AG04450 (cell line): ENCODE measurements at places on chromosomes 2 and 18.

DNA sequence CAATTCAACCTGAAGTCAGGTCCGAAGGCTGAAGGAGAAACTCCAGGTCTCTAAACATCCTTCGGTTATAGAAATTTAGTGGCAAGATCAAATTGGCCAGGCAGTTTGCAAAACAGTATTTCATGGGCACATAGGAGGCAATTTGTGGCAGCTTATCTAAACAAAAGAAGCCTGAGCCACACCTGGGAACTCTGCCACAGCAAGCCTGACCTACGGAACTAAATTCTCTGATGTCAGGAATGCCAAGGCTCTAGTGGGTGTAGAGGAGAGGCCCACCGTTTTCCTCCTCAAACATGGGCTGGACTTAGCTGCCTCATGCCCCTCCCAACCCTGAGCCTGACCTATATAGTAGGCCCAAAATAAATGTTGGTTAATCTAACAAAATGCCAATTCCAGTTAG lies 16.0 kb downstream of the SATB2 start:
- no peak for DNase-seq

- no peak for DNase-seq
Measured at GRCh38 chr2:197425550-197425949, 9.3 kb downstream of the SF3B1 start.

DNA sequence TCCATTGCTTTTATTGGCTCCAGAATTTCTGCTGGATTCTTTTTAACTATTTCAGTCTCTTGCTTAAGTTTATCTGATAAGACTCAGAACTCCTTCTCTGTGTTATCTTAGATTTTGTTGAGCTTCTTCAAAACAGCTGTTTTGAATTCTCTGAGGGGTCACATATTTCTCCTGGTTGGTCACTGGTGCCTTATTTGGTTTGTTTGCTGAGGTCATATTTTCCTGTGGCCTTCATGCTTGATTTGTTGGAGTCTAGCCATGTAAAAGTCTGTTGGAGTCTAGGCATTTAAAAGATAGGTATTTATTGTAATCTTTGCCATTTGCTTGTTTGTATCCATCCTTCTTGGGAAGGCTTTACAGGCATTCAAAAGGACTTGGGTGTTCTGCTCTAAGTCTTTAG lies 398.7 kb downstream of the DSEL start:
- DNase-seq: no peak

DNA sequence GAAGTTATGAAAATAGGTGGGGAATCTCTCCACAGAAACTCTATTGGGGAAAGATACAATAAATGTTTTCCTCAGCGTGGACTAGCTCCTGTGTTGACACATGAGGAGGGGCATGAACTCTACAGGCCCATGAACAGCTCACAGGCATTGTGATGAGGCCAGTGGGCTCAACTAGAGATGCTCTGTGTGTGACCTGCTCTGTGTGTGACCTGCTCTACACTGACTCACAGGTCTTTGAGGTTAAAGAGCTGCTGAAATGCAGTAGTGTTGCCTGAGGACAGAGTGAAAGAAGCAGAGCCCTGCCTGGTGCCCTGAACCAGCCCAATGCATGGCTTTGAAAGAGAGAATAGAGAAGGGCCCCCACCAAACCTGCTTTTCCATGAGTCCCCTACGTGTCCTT lies 117.6 kb downstream of the MCFD2 start:
- no peak for DNase-seq

DNA sequence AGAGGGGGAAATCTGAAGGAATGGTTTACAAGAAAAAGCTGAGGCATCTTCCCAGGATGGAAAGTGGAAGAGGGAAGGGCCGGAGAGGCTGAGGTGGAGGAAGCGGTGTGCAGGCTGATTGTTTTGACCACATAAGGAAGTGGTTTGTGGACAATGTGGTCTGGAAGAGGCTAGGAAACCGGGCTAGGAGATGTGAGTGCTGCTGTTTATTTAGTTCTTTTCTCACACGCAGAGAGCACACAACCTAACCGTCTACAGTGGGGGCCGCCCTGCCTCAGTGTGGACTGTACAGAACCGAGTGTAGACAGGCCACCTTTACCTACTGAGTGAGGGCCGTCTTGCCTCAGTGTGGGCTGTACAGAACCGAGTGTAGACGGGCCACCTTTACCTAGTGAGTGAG lies 251.7 kb upstream of the PXDN start:
- DNase-seq: no peak

DNA sequence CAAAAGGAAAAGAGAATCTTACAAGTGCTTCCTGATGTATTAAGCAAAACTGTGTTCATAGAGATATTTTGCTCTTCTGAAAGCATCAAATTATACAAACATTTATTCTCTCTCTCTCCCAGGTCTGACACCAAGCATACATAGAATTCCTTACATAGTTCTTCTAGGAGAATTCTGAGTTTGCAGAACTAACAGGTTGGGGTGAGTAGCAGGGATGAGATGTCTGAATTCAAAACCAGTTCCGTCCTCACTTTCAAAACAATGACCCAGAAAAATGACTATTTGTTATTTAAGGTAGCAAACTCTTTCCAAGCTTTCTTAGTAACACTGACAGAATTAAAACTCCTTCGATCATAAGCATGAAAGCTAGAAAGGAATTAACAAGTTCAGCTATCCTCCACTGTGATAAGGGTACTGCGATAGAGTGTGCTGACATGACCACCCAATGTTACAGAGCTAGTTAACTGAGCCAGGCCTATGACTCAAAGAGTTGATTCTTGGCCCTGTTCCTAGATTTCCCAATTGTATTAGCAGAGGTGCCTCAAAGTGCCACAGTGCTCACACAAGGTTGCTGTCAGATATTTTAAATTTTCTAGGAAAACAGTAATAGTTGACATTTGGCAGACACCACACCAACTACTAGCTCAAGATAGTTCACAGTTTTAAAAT lies 85.8 kb upstream of the SETBP1 start:
- no peak for DNase-seq

- no peak for DNase-seq
Measured at GRCh38 chr2:43027097-43027873, 199.1 kb downstream of the ZFP36L2 start.

DNA sequence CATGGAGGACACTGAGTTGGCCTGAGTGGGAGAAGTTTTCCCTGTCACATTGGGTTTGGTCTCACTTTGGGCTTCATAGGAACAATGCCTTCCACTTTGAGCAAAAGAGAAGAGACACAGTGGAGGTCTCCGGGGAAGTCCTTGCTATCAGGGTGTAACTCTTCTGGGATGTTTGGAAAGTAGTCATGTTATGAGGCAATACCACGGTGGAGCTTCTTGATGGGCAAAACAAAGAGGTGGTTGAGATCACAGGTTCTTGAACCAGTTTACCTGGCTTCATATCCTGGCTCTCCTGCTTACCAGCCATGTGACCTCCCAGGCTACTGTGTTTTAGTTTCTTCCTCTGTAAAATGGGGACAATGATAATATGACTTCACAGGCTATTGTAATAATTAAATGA lies 478.6 kb downstream of the SLC4A3 start:
- no peak for DNase-seq

- DNase-seq: no peak
Measured at GRCh38 chr2:23425885-23426262, 40.9 kb downstream of the KLHL29 start.

DNA sequence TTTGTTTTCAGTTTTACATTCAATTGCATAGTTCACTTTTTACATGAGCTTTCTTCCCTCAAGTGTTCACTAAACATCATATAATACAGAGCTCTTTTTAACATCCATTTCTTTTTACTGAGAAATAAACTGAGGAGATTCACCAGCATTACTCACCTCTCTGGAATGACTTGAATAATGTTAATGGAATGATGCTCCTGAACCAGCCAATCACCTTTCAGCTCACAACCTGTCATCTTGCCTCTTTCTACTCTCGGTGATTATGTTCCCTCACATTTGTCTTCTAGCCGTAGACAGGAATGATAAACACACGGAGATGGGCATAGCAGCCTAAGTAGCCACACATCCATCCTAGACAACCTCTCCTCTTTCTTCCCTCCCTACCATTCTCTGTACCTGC lies 301.7 kb downstream of the PAX3 start:
- DNase-seq: peak; percentile 63

- DNase-seq: no peak
Measured at GRCh38 chr2:70995426-70995729, 705 bp upstream of the TEX261 start.

GRCh38 chr2:44691174-44691785 lies 250.2 kb upstream of the SIX3 start:
- DNase-seq: no peak

- no peak for DNase-seq
Measured at GRCh38 chr2:104286841-104287240, 567.1 kb upstream of the POU3F3 start.

- no peak for DNase-seq
Measured at GRCh38 chr18:50636366-50637057, 76.6 kb downstream of the MAPK4 start.

DNA sequence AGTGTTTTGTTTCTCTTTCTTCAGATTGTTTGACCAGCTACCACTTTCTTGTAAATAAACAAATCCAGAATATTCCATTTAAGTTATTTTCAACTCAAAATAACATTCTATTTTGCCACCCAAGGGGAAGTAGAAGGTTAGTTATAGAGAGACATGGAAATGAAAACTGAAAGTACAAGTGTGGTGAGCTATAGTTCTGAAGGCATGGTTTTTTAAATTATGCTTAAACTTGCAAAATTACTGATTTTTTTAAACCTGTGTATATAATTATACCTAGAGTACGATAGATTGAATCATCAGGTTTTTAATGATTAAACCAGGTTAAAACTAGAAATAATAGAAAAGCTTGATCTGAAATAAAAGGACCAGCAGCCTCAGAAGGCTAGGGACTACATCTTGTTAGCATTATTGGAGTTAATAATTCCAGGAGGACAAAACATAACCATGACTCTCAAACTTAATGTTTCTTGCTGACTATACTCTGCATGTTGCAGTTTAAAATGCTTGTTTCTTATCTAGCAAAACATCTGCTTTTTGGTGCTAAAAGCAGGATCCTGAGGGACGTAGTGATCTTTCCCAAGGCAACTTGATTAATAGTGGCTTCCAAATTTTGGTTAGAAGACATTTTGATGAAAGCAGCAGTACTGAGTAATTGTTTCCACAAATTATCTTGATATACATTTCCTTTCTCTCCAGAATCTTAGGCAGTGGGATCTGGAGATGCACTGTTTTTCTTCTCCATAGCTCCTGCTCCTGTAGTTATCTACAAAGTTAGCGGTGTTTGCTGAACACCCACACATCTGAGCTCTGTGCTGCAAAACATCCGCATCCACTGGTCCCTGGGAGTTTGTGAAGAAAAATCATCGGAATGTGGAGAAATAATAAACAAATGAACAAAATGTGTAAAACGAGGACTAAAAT lies 327.2 kb upstream of the PKDCC start:
- DNase-seq: no peak

GRCh38 chr2:238897122-238897880 lies 49.4 kb downstream of the TWIST2 start:
- DNase-seq: no peak

DNA sequence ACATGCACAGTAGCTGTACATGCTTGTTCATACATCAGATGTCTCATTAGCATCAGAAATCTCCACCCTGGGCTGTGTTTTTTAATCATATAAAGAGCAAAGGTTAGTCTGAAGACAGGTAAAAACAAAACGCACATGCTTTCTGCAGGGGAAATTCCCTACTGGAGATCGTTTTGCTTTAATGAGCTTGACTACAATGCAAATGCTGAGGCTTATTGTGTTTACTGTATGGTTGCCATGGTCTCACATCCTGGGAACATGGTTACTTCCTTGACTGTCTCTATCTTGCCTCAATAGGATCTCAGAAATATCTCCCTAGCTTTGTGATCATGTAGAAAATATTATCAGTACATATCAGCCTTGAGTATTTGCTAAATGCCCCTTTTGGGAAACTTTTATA lies 336.5 kb upstream of the TFPI start:
- DNase-seq: no peak

DNA sequence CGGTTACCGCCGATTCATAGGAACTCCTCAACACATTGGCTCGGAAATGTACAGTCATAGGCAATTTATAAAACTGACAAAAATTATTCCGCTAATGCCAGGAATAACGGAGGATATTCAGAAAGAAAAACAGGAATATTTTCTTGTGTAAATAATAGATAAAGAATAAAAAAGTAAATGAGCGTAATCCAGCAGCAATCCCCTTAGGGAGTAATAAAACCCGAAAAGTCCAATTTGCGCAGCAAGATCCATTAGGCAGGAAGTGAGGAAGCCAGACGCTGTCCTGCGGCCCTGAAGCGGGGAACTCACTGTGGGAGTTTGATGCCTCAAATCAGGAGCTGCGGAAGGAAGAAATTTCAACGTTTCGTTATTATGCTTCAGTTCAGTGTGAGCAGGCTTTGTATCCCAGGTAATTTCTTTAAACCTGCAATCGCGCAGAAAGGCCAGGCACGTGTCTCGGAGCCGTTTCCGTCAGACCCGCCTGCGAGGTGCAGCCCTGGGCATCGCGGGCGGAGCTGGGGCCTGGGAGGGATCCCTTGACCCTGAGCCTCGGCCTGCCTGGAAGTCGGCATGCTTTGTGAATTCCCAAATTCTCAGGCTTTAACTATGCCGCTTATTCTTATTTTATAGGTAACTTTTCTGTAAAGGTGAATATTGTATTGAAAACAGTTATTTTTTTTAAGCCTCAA lies 180.9 kb upstream of the ALKAL2 start:
- DNase-seq: no peak

- DNase-seq: no peak
Measured at GRCh38 chr2:236605345-236605734, 35.7 kb downstream of the ACKR3 start.

- no peak for DNase-seq
Measured at GRCh38 chr2:173043897-173044519, 31.6 kb upstream of the MAP3K20 start.

GRCh38 chr2:486371-486770 lies 190.8 kb downstream of the TMEM18 start:
- no peak for DNase-seq

DNA sequence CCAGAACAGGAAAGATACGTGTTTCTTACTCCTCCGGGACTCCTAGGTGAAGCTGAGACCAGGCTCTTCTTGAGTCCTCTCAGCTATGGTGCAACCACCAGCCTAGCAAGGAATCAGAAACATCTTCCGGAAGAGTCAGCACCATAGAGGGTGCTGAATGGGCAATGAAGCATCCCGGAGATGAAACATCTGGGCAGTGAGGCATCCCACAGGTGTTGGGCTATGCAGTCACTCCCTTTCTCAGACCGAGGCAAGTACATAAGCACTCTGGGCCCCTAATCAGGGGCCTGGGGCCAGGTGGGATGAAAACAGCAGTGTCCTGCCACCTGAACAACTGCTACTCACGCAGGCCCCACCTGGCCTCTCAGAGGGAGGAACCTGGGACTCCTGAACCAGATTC lies 1.4 kb upstream of the CAPN10 start:
- no peak for DNase-seq

- no peak for DNase-seq
Measured at GRCh38 chr18:74930616-74931015, 278.3 kb downstream of the PTGR3 start.
